ENCODE measurements at places on chromosomes 3 and 15.

DNA sequence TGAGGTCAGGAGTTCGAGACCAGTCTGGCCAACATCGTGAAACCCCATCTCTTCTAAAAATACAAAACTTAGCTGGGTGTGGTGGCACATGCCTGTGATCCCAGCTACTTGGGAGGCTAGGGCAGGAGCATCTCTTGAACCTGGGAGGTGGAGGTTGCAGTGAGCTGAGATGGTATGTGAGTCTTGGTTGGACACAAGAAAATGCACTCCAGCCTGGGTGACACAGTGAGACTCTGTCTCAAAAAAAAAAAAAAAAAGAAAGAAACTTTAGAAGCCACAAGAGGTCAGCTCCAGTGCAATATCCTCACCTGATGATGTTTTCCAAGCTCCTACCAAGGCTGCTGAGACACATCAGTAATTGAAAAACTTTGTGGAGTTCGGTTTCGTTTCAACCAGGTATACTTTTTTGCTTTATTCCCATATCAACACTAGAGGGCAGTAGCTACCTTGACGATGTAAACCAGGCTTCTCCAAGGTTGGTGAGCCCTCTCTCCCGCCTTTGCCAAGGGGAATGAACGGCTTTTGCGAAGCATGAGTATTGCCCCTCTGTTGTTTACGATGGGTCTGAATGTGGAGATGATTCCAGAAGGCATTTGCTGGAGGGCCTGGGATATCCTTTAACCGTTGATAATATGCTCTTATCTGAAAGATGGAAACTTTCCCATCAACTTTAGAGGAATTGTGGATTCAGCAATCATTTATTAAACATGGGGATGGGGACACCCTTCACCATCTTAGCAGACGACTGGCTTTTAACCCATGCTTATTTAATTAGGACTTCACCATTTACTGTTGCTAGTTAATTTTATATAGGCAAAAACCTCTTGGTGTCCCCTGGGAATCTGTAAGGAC, 202.8 kb downstream of the SV2B start:
- DNase-seq: peak; percentile 52

DNA sequence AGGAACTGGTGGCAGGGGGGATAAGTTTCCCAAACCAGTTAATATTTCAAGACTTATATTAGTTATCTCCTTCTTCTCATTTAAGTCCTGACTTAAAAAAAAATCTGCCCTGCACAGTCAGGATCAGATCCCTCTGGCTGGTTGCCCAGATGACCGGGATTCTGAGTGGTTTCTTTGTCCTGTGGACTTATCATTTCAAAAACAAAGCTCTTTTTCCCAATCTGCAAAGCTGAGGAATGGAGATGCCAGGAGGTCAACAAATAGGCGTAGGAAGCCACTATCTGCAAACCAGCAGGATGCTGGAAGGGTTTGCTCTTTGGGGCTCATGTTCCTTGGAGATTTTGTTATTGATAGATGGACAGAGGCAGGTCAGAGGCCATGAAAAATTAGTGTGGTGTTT, 5.8 kb downstream of the C3orf20 start:
- no peak for DNase-seq

DNA sequence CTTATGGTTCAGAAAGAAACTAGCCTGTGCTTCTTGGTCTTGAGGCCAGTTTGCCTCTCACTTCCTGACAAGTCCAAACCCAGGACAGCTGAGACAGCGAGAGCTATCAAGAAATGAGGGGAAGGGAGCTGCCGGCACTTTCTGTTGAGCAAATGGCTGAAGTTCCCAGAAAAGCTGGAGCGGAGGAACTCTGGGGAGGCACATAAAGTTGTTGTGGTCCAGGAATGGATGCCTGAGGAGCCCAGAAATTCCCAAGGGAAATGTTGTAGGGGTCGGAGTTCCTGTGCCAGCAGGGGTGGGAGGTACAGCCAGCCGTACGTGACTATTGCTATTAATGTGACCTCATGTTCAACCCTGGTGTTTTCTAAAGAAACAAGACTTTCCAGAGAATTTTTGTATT, 98.8 kb upstream of the TNFAIP8L3 start:
- no peak for DNase-seq

DNA sequence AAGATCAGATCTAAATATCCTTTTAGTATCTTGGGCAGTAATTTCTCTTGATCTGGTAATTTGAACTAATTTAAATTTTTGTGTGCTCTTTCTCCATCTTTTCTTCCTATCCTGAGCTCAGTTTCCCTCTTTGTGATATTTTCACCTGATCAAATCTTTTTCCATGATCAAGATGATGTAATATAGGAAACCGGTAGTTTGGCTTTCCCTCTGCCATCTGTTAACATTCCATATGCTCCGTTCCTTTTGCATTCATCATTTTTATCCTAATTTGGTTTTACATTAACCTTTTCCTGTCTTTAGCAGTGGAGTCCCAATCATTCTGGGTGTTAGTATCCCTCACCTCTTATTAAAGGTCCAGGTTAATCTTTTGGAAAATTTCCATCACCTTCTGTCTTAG, 5.9 kb upstream of the ABHD6 start:
- DNase-seq: no peak

DNA sequence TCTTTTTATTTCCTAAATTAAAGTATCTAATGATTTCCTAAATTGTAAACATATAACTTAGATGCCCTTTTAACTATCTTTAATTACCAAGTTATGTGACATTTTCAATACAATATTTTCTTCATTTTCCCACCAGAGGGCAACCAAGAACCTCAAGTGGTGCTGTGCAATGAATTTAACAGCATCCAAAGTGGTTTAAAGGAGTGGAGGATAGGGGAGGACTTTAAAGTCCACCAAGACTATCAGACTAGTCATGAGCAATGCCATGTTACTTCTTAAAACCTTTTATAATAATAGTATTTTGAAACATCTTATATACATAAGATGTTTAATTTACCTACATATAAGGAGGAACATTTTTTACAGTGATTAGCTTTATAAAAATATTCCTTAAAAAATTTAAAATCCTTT, 74.4 kb downstream of the DLG1 start:
- DNase-seq: peak; percentile 64

GRCh38 chr3:108951820-108952501, 1.7 kb downstream of the GUCA1C start:
- DNase-seq: no peak

DNA sequence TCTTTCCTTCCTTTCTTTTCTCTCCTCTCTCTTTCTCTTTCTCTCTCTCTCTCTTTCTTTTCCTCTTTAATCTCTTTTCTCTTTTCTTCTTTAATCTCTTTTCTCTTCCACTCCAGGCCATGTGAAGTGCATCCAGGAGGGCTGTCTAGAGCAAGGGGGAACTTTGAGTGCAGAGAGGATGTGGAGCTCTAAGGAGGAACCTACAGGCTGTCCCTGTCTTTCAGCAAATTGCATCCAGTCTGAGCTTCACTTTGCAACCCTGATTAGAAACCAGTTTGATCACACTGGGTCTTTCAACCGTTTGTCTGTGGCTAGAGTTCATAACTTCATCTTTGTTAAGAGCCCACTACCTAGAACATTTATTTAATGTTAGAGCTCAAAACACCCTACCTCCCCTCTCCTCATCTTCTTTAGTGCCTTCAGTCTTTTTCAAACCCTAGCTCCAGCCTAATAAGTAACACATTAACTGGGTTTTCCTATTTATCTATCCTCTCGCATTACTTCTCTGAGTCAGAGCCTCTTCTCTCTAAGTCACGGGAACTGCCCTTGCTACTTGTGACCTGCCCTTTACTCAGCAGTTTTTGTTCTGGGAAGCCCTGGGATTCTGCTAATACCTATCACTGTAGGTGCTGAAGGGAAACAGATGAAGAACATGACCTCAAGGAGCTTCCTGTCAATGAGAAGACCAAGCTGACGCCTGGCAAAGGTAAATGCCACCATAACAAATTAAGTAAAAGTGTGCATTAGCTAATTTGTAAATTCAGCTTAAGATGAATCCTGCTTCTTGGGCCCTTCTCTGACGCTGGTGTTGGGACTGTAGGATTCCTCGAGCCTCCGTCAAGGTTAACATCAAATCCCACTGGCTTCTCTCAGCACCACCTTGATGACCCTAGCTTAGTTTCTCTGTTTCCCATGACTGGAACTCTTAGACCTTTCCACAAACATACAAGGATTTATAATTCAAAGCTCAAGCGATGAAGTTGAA, at the start of gene GCNT3:
Gene GCNT3 (plus strand): TSS at position 508 of the 985 bp plus-strand sequence. CDS start 6,456 bp downstream, outside the sequence.
- no peak for DNase-seq

GRCh38 chr3:71328926-71329325, 254.6 kb downstream of the FOXP1 start:
- no peak for DNase-seq

DNA sequence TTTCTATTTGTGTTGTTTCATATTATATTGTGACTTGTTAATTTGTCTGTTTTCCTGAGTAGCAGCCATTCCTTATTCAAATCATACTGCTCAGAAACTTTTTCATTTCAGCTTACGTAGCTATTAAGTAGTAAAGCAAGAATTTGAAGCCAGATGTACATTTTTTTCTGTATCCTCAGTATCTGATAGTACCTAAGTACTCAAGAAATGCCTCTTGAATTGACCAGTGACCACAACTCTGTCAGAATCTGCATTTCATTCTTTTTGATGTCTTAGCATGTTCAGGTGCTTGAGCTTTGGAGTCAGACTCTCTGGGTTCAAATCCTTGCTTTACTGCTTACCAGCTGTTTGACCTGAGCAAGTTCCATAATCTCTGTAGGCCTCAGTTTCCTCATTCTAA, 30.6 kb downstream of the ZFAND6 start:
- DNase-seq: no peak

DNA sequence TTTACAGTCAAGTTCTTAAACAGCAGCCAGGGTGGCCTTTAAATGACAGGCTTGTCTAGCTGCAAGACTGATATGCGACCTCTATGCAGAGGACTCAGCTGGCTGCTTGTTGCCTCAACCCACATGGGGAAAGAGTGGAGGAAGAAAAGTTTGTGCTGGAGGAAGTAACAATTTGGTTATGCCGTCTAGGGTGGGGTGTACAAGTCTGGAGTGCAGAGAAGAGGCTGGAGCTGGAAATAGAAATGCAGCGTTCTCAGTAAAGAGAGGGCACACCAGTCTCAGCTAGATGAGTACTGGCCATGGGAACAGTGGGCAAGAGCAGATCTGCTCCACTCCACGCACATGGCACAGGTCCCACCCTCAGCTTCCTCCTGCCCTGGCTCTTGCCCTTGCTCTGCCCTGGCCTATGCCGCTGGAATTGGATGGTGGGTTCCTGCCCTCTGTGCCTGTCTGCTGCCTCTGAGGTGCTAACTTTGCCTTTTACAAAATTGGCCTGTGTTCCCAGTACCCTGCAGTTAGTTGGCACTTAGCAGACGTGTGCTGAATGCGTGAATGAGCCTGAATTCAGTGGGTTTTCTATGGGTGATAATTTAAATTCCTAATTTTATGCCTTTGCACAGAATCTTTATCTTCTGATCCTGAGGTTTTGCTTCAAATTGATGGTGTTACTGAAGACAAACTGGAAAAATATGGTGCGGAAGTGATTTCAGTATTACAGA, 59.7 kb upstream of the FURIN start:
- no peak for DNase-seq

DNA sequence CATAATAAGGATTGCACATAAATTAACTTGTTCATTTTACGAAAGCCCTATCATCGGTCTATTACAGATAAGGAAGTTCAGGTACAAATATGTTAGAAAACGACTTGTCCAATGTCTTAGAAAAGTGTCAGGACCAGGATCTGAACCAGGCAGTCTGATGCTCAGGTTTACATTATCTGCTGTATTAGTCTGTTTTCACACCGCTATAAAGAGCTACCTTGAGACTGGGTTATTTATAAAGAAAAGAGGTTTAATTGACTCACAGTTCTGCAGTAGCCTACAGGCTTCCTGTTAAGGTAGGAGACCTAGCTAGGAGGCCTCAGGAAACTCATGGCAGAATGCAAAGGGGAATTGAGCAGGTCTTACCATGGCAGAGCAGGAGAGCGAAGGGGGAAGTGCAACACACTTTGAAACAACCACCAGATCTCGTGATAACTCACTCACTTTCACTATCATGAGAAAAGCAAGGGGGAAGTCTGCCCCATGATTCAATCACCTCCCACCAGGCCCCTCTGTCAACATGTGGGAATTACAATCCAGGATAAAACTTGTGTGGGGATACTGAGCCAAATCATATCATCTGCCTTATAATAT, 45.8 kb upstream of the GOLIM4 start:
- peak; percentile 18 for DNase-seq
